ENCODE measurements at places on chromosomes 6 and 20. TPM values are rescaled to one million over a fixed set of nuclear protein-coding genes. Genes with fewer than 3 reads are reported as not detected.

PLEKHG1 gene
- total RNA-seq, result 50.9 TPM

EDN3 gene
- total RNA-seq, result not detected

PACRG gene
- not detected for total RNA-seq

C20orf141 gene
- total RNA-seq, result not detected

LY6G6F gene
- total RNA-seq, result not detected

SLC17A4 gene
- not detected for total RNA-seq

TINAG gene
- not detected for total RNA-seq

SH3BGRL2 gene
- total RNA-seq, result 33.0 TPM

PRPH2 gene
- 0.49 TPM for total RNA-seq

DTNBP1 gene
- total RNA-seq, result 28.7 TPM

GATA5 gene
- not detected for total RNA-seq

GFOD1 gene
- total RNA-seq, result 35.3 TPM

CLVS2 gene
- not detected for total RNA-seq

OR12D3 gene
- total RNA-seq, result not detected

IRF4 gene
- under 0.01 TPM for total RNA-seq

JPH2 gene
- 0.63 TPM for total RNA-seq

C20orf202 gene
- not detected for total RNA-seq

SPTLC3 gene
- 1.0 TPM for total RNA-seq

TTLL9 gene
- total RNA-seq, result 0.16 TPM

TCP11 gene
- not detected for total RNA-seq

HDDC2 gene
- 8.6 TPM for total RNA-seq
